NCI-H524 (cell line): ENCODE measurements at places on chromosomes 11 and 22.

DNA sequence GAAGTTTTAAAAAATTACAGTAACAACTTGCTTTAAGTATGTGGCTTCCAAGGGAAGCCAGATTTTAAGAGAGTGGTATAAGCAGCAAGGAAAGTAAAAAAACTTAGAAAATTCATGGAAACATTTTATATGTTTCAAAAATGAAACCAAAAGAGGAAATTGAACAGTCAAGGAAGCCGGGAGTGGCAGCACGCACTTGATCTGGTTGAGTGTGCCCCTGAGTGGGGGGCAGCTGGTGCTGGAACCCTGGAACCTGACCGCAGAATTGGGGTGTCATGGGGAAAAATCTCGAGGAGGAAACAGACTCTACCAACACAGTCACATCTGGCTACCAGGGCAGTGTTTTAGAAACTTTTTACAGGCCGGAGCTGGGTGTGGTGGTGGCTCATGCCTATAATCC lies 14.0 kb downstream of the MICALL1 start:
- DNase-seq: no peak

DNA sequence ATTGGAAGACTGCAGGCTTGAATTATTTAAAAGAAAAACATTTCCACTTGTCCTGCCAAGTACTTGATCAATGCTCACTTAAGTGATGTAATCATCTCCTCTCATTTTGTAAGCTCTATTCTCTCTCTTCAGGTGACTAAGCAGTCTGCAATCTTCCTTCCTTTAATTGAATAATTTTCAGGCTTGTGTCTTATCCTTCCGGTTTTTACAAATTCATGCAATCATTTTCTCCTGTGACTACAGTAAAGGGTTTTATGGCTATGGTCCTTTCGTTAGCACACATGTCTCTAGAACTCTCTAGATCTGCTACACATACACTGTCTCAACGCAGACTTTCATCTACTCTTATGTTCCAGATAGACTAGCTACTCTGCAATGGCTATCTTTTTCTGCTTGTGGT lies 12.6 kb upstream of the UPB1 start:
- DNase-seq: peak; percentile 12

DNA sequence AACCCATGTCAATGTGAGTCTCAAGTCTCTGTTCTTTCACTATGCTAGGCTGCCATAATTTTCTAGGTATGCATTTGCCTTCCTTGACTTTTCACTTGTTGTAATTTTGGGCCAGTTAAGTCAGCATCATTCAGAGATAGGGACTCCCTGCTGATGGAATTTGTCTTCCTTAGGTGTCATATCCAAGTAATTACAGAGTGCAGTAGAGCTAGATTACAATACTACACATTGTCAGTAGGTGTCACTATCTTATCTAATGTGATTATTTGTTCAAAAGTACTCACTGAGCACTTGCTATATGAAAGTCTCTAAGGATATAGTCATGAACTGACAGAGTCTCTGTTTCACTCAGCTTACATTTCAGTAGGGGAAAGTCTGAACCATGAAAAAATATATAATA lies 25.0 kb upstream of the SYN3 start:
- DNase-seq: peak; percentile 11

- no peak for DNase-seq
Observed at GRCh38 chr11:64344787-64345186, 4.8 kb downstream of the CCDC88B start.

- DNase-seq: no peak
Observed at GRCh38 chr11:1669546-1670218, 27.3 kb upstream of the KRTAP5-6 start.

- DNase-seq: peak; percentile 68
Observed at GRCh38 chr11:95699631-95700470, 89.7 kb downstream of the FAM76B start.

- no peak for DNase-seq
Observed at GRCh38 chr11:68509066-68509465, 48.5 kb downstream of the PPP6R3 start.

GRCh38 chr11:8018484-8019313 lies 31.6 kb downstream of the EIF3F start:
- peak; percentile 56 for DNase-seq

GRCh38 chr11:132264616-132265015 lies 894.2 kb downstream of the NTM start:
- DNase-seq: no peak

GRCh38 chr11:124896821-124897391 lies 759 bp downstream of the ROBO4 start:
- peak; percentile 8 for DNase-seq

DNA sequence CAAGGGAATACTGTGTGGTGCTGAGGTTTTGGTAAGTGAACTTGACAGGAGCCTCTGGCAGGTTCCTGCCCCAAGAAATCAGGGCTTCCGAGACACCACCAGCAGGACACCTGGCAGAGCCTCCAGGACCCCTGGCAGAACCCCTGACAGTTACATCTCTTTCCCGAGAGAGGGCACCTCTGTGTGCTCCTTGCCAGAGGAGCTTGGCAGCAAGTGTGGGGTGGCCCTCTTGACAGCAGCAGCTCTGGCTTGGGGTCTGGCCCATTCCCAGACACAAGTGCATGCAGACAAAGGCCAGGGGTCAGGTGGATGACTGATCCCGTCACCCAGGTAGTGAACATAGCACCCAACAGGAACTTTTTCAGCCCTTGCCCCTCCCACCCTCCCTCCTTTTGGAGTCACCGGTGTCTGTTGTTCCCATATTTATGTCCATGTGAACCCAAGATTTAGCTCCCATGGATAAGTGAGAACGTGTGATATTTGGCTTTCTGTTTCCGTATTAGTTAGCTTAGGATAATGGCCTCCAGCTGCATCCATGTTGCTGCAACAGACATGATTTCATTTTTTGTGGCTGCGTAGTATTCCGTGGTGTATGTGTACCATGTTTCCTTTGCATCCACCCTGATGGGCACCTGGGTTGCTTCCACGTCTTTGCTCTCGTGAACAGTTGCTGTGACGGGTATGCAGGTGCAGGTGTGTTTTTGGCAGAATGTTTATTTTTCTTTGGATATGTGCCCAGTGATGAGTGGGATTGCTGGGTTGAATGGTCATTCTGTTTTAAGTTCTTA lies 21.2 kb upstream of the OSBPL5 start:
- DNase-seq: no peak

DNA sequence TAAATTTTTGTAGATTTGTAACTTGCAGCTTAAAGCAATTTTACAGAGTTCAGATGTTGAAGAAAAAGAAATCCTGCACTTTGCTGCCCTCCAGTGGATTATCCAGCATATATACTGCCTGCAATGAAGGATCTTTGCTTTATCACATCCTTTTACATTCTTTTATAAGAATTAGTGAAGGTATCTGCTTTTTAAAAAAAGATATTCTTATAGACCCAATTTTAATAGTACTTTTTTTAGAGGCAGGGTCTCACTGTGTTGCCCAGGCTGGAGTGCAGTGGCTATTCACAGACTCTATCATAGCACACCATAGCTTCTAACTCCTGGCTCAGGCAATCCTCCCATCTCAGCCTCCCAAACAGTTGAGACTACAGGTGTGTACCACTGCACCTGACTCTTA lies 60.7 kb downstream of the TTC17 start:
- DNase-seq: peak; percentile 6

DNA sequence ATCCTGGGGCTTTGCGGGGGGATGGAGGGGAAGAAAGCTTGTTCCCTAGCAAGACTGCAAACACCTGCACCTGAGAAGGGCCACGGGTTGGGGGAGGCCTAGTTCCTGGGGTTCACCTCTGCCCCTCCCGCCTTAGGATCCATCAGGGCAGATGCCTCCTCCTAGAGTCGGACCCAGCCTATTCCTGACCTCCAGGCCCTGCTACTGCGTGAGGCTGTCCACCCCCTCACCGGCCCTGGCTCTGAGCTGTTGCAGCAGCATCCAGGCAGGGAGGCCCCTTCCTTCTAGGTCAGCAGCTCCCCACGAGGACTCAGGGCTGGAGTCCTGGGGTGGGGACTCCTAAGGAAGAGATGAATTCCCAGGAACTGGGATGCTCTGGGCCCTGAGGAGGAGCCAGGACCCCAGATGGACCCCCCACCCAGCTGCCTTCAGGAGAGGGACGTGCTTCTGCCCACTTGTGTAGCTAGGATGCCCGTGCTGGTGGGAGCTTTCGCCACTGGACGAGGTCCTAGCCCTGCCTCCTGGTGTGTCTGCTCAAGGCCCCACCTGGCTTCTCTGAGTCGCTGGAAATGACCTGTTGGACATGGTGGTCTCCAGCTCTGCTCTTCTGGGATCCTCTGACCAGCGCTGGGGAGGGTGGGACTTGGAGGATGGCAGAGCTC lies 10.3 kb downstream of the MRGPRF start:
- no peak for DNase-seq

- DNase-seq: no peak
Observed at GRCh38 chr11:69918231-69918937, 99.2 kb upstream of the FGF3 start.

- no peak for DNase-seq
Observed at GRCh38 chr11:130839981-130840666, 76.2 kb downstream of the SNX19 start.

DNA sequence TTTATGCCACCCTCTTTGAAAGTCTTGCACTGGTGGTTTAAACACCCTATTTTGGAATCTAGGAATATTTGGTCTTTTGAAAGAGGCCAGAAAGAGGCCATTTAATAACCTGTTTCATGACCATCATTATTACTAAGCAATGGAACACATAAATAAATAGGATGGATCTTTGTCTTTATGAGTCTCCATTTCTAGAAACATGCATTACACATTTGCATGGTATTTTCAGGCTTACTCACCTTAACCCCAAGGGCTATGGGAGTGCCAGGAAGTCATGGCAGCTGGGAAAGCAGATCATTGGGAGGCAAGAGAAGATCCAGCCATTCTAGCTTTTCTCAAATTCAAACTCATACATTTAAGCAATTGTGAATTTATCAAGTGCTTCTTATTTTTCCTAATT lies 185.8 kb upstream of the POU2AF2 start:
- DNase-seq: no peak

DNA sequence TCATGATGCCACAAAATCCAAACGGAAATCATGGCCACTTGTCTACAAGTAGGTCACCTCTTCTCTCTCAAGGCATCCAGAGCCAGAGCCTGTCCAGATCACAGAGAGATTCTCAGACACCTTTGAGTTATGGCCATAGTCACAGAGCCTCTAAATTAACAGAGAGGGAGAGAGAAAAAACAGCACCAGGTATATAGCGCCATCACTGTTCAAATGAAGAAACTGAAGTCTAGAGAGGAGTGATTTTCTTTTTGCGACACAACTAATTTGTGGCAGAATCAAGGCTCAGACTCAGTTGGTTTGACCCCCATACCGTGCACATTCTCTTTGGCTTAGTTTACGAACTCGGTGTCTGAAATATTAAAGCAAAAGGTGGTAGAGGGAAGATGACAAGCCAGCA lies 512.9 kb downstream of the NTM start:
- no peak for DNase-seq

DNA sequence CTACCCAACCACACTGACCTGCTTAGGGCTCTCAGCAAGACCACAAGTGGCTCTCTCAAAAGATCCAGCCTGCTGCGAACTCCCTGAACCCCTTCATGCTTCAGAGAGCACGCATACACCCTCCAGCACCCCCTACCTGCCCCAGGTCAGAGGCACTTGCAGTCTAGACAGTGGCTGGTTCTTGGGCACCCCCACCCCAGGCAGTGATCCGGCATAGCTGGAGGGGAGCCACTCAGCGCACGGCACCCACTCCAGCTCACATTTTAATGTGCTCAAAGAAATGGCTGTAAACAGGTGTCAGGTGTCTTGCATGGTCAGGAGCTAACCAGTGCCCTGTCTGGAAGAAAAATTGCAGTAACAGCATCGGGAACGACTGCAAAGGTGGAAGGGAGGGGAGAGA lies 140.8 kb downstream of the PKNOX2 start:
- no peak for DNase-seq

- DNase-seq: no peak
Observed at GRCh38 chr11:103397369-103397768, 288.1 kb downstream of the DYNC2H1 start.

DNA sequence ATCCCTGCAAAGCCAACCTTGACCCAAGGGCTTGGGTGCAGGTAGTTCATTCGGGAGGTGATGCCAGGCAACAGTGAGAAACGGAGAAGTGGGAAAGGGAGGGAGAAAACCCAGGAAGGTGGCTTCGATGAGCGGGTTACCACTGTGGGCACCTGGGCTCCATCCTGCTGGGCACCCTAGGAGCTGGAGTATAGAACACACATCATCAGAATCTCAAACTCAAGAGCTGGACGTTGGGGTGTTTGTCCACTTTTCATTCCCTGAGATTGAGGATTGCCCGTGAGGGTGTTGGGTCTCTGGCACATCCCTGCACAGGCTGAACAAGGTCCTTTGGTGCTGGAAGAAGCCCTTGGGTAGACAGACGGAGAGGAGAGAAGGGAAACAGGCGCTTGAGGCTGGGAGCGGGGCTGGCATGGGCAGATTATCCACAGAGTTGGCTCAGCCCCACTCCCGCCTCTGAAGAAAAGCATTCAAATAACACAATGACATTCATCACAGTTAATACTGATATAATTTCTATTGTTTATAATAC lies 70.4 kb downstream of the LRRC32 start:
- no peak for DNase-seq

DNA sequence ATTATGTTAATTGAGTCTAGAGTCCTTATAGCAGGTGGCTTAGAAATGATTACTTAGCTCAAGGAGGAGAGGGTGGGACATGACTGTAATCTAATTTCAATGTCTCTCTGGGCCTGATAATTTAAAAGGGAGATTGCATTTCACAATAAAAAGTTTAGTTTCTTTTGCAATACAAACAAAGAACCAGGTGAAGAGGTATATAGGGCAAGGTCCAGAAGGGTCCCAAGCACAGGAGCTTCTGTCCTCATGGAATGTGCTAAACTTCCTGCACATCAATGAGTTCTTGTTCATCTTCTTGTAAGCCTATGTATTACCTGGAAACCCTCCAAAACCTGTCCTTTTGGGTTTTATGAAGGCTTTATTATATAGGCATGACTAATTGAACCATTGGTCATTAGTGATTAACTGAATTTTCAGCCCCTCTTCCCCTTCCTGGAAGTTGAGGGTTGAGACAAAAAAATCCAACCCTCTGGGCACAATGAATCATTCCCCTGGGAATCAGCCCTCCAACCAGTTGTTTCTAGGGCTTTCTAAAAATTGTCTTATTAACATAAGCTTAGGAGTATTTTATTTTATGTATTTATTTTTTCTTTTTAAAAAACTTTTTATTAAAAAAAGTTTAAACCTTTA lies 37.6 kb downstream of the MS4A2 start:
- DNase-seq: peak; percentile 52

- DNase-seq: no peak
Observed at GRCh38 chr22:31185056-31185455, 25.1 kb downstream of the RNF185 start.

GRCh38 chr11:9132203-9132878 lies 40.9 kb upstream of the SCUBE2 start:
- DNase-seq: no peak

DNA sequence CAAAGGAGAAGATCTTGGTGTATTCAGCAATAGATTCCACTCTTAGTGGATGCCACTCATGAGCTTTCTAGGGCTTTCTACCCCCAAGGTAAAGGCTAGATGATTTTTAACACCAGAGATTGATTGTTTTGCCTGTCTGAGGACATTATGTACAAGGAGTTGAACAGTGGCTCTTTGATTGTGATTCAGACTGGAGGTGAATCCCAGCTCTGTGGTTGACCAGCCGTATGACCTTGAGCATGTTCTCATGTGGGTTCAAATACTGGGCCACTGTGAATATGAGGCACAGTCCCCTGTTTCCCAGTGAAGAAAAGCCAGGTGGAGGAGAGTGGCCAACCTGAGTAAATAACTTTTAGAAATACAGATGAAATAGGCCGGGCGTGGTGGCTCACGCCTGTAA lies 24.0 kb upstream of the PARVB start:
- DNase-seq: no peak
